Right ventricle myocardium superior (tissue), 1 donor: ENCODE measurements at places on chromosomes 2 and 18.
A peak's percentile ranks its signal among the peaks of the same experiment; 100 is the strongest.

DNA sequence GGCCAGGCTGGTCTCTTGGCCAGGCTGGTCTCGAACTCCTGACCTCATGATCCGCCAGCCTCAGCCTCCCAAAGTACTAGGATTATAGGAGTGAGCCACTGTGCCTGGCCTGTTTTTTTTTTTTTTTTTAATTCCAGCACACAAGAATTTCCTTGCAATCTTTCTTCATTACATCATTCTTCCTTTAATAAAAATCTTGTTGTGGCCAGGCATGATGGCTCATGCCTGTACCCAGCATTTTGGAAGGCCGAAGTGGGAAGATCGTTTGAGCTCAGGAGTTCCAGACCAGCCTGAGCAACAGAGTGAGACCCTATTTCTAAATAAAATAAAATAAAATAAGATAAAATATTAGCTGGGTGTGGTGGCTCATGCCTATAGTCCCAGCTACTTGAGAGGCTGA is 21.4 kb upstream of the PLEKHM3 start:
- no peak for DNase-seq

DNA sequence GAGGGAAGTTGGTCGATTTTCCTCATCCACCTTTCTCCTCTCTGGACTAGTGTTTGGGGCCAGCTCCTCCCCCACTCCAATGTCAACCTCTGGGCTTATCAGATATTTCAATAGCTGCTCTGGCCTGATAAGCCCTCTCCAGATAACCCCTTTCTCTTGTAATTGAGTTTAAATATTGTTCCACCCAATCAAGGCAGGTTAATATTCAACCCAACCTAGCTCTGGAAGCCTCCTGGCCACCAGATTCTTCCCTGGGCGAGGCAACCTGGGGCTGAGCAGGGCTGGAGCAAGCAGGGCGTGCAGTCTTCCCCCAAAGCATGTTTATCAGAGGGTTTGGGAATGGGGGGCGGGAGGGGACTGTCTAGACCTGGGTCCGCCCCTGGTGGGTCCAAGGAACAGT is 73.8 kb downstream of the TFCP2L1 start:
- peak; percentile 12 for DNase-seq

GRCh38 chr2:8276026-8276425 is 405.8 kb upstream of the ID2 start:
- DNase-seq, result no peak

GRCh38 chr18:41458376-41458775 is 496.7 kb upstream of the PIK3C3 start:
- DNase-seq, result no peak
